Right renal cortex interstitium (tissue), 3 donors: ENCODE measurements at places on chromosomes 12 and 14. TPM values are rescaled to one million over a fixed set of nuclear protein-coding genes. Genes with fewer than 3 reads are reported as not detected.

MIPOL1 gene
- 11.4 TPM for polyA plus RNA-seq

EPYC gene
- not detected for polyA plus RNA-seq

- DNase-seq, result no peak
Measured at GRCh38 chr14:92109490-92109889, 3.1 kb upstream of the ATXN3 start.

GRCh38 chr12:86826051-86826450 lies 569.9 kb upstream of the MGAT4C start:
- DNase-seq, result no peak

DNA sequence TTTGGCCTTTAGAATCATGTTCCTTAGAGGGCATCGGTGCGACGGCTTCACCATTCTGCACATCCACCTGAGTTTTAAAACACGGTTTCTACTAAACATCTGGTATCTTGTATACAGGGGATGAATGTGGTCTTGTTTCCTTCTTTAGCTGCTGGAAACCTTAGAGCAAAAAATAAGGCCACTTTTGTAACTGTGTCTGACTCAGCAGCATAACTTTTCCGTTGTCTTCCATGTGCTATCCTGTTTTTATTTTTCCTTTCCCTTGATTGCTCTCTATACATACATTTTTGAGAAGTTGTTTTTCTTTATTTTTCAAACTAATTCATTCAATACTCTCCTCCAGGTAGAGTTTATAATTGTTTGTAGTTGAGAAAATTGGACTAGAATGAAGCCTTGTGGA lies 108.8 kb upstream of the PCED1B start:
- no peak for DNase-seq

DNA sequence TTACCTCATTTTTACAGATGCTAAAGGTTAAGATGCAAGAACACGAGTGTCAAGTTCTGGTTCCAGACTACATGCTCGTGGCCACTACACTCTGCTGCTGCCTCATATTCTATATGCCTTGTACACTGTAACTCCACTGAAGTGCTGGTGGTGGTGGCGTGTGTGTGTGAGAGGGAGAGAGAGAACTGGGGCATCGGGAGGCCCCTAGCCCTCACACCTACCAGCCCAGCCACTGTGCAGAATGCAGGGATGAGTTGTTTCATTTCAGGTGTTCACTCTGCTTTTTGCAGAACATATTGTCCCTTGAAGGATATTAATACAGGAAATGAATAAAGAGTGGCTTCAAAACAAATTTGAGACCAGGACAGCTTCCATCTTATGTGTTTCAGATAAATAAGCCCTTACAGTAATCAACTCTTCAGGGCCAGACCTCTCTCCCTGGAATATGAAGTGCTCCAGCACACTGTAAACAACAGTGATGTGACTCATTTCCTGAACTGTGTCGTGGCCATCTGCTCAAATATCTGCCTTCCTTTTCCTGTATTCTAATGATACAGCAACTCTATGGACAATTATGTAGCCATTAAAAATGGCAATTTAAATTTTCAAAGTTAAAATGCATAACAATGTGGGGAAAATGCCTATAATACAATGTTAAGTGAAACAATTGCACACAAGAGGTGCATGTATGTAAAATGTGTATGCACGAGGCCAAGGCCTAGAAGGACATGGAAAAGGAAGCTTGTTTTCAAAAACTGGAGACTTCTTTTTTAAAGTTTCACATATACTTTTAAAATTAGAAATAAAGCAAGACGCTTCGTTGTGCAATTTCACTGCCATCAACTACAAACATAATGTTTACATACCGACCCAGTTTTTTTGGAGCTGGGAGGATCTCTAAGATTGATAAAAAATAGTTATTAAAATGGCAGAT lies 215.4 kb downstream of the PELI2 start:
- DNase-seq, result no peak

DNA sequence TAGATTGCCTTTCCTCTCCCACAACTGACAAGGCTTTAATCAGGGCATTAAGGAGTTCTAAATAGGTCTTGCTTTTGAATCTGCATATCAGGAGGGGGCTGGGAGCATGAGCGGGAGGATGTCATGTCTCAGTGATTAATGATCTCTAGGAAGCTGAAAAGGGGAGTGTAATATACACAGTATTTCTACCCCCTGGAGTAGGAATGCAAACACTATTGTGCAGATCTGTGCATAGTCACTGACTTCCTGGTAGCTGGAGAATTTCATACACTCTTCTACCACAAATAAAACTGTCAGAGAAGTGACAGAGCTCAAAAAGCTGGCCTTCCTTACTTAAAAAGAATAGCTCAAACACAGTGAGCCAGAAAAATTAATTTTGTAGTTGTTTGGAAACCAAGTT lies 65.8 kb downstream of the RIC8B start:
- DNase-seq, result peak; percentile 25

- DNase-seq, result no peak
Measured at GRCh38 chr14:96705422-96706092, 91.6 kb upstream of the VRK1 start.

DNA sequence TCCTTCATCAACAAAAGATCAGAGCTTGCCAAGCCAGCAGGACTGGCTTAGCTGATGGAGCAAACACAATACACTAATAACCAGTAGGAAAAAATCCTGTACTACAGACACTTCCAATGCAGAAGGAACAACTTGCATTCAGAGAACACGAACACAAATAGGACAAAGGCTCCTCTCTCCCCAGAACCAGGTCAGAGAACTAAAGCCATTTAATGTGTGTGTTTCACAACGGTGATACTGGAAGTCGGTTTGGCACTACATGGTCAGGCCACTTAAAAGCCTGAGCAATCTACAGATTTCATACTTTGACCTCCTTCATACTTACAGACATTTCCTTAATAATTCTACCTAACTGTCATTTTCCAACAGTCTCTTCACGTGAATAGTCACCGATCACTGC lies 6.3 kb downstream of the CS start:
- DNase-seq, result no peak

- DNase-seq, result no peak
Measured at GRCh38 chr12:116372815-116373214, 95.3 kb upstream of the MED13L start.
